ENCODE measurements at places on chromosomes 4 and X.

GRCh38 chr4:48939785-48940184, 33.2 kb upstream of the OCIAD2 start:
- no peak for DNase-seq

DNA sequence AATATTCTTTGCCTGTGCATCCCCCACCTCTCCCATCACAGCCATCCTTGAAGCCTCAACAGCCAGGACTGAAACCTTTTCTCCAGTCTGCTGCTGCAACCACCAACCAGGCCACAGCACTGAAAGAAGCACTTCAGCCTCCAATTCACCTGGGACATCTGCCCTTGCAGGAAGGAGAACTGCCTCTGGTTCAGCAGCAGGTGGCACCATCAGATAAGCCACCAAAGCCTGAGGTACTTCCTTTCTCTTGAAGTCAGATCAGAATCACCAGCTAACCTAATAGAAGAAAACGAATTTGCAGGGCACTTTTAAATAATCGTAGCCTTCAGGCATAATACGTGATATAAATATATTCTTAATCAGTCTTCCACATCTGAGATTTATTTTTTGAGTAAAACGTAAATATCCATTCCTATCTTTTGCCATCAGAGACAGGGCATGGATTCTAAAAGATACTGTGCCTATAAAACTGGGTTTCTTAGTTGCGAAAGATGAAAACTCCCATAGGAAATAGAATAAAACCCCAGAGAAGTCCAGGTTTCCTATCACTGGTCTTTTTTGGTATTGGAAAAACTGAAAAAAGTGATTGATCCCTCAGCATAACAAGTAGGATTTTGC, 9.5 kb downstream of the AMBN start:
- DNase-seq: peak; percentile 65

- no peak for DNase-seq
These were observed 1650.6 kb upstream of the IGFBP7 start for GRCh38 chr4:58760737-58761136.

GRCh38 chr4:3708611-3709010, 57.6 kb upstream of the ADRA2C start:
- DNase-seq: no peak

GRCh38 chr4:52555356-52555716, 103.8 kb downstream of the USP46 start:
- no peak for DNase-seq

DNA sequence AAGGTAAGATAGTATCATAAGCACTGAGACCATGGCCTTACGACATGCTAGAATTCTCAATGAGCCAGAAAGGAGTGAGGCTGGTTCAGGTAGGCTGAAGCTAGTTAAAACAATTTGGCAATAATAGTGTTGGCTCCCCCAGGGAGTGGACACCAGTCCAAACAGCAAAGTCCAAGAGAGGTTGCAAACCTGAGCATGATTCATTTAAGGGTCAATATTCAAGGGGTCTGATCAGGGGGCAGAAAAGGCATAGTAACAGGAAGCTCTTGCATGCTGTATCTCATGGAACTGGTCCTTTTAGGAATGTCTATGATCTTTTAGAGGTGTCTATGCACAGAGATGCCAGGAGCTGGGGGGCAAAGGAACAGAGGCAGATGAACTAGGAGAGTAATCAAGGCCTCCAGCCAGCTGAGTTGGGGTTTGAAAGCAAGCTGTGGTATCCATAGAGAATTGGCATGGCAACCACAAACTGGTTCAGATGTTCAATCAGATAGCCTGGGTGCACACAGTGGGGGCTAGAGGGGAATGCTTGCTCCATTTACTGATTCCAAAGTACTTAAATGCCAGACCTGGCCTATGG, 5.1 kb downstream of the GJB1 start:
- DNase-seq: no peak

GRCh38 chr4:38979511-38980230, 52.5 kb downstream of the TMEM156 start:
- no peak for DNase-seq

GRCh38 chr4:142278171-142278570, 567.9 kb downstream of the INPP4B start:
- no peak for DNase-seq

DNA sequence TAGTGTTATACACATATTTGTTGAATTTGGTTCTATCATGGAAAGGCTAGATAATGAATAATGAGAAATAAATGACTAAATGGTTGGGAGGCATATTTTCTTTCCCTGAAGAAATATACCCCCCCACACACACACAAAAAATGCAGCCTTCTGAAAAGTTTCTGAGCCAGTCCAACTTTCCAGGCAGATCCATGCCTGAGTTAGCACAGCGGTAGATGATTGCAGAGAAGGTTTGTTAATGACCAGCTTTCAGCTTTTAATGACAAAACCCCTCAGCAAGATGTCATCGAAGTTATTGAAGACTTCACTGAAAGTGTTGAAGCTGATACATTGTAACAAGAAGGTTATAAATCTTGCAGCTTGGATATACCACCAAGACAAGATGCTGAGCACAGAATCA, 61.4 kb downstream of the GBA3 start:
- no peak for DNase-seq

GRCh38 chrX:72273718-72274117, 3.3 kb downstream of the RPS4X start:
- DNase-seq: no peak

GRCh38 chr4:38805530-38806145, 1.0 kb upstream of the TLR1 start:
- peak; percentile 12 for DNase-seq
